Right hindlimb (tissue), 1 donor: ENCODE measurements at places on chromosomes 12 and 14.
A peak's percentile ranks its signal among the peaks of the same experiment; 100 is the strongest.

- DNase-seq: no peak
These were observed 20.9 kb downstream of the PLEKHA5 start for GRCh38 chr12:19150273-19150900.

GRCh38 chr12:107622001-107622400 is 63.6 kb upstream of the PWP1 start:
- DNase-seq: no peak

DNA sequence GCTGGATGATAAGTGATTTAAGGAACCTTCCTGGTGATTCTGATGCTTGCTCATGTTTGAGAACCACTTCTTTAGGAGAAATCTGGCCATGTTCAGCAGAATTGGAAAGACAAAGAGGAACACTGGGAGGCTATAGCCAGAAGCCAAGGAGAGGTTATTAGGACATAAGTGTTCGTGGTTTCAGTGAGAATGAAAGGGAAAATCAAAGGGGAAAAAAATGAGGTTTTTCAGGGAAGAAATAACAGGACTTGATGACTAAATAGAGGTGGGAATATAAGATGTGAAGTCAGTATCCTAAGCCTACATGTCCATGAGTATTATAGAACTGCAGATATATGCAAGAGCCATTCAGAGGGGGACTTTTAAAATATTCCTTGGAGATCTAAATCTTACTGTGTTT is 95.6 kb downstream of the DAAM1 start:
- no peak for DNase-seq

DNA sequence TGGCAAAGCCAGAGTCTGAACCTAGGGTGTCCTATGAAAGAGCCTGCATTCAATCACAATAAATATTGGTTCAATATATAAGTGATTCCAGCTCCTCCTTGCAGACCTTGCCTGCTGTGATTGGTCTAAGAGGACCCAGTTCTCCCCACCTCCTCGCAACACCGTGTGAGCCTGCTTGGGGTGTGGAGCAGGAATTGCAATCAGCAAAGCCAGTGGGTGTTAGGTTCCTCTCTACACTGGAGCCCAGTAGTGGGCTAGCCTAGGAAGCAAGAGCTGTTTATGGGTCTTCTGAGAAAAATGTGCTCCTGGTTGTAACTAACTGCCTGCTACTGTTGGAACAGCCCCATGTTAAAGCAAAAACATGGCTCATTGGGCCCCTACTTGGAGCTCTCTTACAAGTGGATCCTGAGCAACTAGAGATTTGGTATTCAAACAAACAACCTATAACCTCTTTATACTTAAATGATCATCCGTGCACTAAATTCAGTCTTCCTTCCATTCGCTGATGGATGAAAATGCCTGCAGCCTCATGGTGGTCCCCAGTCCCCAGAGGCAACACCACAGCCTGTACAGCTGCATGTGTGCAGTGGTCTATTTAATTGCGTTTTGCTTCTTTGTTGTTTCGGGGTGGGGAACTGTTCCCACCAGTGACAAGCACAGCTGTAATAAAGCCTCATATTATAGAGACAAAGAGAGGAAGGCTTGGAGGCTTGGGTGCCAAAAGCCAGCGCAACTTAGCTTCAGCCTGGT is 3.7 kb upstream of the SELPLG start:
- no peak for DNase-seq

DNA sequence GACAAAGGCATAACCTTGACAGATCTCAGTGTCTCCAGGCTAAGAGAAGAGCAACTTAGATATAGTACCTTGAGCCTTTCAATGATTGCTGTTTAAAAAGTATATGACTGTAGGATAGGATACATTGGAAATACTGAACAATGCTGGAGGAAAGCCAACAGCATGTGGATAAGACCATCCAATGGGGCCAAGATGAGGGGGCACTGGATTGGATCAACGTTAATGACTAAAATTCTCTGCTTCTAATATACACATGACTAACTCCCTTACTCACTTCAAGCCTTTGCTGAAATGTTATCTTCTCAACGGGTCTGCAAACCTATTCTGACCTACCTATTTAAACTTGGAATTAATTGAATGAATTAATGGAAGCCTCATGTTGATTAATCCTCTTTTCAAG is 354.9 kb downstream of the RAD51B start:
- DNase-seq: no peak

GRCh38 chr12:50686976-50687375 is 76.9 kb upstream of the ATF1 start:
- DNase-seq: no peak

GRCh38 chr14:70972107-70972976 is 65.1 kb downstream of the PCNX1 start:
- peak; percentile 84 for DNase-seq
